GM04503 (cell line): ENCODE measurements at places on chromosomes 7 and 10.

DNA sequence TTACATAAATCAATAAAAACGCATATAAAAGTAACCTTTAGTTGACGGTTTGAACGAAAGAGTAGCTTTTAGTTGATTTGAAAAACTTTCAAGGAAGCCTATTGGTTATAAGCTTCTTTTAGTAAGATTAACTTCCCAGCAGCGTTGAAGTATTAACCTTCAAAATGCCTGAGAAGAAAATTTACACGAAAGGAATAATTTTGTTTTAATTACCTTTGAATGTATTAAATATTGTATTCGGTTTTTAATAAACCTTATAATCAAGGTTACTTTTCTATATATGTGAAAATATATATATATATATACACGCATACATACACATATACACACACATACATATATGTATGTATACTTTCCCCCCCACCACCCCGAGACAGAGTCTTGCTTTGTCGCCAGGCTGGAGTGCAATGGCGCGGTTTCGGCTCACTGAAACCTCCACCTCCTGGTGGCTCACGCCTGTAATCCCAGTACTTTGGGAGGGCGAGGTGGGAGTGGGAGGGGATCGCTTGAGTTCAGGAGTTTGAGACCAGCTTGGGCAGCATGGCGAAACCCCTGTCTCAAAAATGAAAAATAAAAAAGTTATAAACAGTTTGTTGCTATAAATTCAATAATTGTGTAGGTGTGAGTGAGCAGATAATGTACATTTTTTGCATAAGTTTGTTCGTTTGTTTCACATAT lies 57.6 kb upstream of the EZH2 start:
- no peak for DNase-seq

DNA sequence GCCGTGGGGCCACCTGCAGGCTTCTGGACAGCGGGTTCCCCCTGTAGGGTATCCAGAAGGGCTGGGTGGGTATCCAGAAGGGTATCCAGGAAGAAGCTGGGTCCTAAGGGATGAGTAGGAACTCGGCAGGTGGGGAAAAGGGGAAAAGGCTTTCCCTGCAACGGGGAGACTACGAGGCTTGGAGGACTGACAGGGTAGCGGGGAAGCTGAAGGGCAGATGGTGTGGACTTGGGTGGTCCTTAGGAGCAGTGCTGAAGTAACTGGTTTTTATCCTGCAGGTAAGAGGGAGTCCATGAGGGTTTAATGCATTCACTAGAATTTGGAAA lies 525 bp downstream of the UBE2D4 start:
- DNase-seq: no peak

DNA sequence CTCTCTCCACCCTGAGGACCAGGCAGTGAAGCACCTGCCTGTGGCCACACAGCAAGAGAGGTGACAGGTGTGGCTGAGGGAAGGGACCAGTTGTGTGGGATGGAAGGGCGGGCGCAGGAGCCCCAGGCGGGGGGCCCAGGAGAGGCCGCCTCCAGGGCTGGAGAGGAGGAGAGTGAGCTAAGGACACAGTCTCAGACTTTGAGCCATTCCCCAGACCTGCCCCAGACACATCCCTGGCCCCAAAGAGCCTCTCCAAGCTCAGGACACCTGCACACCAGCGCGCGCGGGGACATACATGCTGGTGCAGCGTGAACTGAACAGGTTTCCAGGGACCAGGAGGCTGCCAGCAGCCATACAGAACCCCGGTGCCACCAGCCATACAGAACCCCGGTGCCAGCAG lies 237.3 kb downstream of the MAD1L1 start:
- DNase-seq: no peak

DNA sequence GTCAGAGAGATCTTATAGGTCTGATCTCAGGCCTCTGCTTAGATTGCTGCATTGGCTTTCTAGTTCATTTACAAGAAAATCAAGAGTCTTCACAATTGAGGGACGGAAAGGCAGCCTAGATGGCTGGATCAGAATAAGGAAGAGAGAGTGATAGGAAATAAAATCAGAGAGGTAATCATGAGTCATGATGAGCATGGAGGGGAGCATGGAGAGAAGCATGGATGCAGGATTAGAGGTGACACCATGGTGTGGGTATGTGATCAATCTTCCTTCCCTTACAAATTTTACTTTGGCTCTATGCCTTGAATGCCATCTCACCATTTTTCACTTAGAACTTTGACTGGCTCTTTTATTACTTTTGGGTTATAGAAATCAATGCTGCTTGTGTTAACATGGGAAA lies 1.4 kb downstream of the BCCIP start:
- DNase-seq: no peak

- DNase-seq: no peak
These were observed 187.9 kb upstream of the MALRD1 start for GRCh38 chr10:18860631-18861240.

DNA sequence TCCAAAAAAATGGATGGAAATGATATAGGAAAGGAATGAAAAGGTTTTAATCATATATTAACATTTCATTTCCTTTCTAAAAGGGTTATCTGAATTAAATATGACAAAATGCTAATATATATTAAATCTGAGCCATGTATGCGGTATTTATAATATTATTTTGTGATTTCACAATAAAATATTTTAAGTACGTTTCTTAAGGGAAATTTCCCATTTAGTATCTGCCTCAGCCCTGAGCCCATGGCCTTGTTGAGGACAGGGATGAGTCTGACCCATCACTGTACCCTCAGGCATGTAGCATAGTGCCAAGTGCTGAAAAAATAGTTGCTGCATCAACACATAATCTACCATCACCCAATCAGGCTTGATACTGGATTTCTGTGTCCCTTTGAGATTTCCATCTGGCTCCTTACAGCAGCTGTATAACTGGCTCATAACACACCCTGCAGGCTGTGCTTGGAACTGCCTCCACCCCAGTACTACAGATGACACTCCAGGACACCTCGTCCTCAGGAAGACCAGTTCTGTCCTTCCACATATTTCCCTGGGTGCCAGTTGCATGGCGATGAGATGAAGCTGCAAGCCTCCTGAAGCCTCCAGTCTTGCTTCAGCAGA lies 59.4 kb upstream of the ASAH2 start:
- no peak for DNase-seq

DNA sequence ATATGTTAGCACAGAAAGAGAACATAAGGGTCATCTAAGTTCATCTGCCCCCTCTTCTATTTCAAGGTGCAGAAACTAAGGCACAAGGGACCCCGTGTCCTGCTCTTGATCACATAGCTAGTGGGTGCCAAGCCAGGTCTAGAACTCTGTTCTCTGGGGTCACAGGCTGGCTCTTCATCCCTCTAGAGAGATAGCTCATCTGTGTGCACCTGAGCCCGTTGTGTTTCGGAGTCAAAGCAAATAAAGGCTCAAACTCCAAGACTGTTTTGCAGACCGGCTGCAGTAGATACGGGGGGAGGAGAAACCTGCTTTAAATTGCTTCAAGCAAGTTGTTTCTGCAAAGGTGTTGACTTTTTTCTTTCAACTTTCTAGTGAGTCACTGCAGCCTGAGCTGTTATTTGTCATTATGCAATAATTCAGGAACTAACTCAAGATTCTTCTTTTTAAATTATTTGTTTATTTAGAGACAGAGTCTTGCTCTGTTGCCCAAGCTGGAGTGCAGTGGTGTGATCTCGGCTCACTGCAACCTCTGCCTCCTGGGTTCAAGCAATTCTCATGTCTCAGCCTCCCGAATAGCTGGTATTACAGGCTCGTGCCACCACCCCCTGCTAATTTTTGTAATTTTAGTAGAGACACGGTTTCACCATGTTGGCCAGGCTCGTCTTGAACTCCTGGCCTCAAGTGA lies 6.5 kb downstream of the BLVRA start:
- no peak for DNase-seq

- DNase-seq: peak; percentile 19
These were observed 28.7 kb downstream of the DGKI start for GRCh38 chr7:137818036-137818435.

- peak; percentile 65 for DNase-seq
These were observed 11.5 kb upstream of the MICU1 start for GRCh38 chr10:72637398-72637857.

- DNase-seq: no peak
These were observed 191.2 kb upstream of the PRSS1 start for GRCh38 chr7:142557971-142558582.

DNA sequence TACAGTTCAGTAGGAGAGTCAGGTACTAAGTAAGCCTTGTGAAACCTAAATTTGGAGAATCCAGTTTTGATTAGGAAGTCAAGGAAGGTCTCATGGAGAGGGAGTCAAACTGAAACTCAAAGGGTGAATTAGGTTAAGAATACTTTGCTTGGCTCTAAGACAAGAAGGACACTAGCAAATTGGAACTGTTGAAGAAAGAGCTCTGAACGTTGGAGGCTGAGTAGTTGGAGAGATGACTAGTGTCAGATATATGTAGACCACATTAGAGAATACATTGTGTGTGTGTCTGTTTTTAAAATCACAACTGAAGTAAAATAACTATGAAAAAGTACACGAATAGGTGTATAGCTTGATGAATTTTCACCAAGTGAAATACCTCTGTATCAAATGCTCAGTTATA lies 6.3 kb downstream of the VPS26A start:
- no peak for DNase-seq

DNA sequence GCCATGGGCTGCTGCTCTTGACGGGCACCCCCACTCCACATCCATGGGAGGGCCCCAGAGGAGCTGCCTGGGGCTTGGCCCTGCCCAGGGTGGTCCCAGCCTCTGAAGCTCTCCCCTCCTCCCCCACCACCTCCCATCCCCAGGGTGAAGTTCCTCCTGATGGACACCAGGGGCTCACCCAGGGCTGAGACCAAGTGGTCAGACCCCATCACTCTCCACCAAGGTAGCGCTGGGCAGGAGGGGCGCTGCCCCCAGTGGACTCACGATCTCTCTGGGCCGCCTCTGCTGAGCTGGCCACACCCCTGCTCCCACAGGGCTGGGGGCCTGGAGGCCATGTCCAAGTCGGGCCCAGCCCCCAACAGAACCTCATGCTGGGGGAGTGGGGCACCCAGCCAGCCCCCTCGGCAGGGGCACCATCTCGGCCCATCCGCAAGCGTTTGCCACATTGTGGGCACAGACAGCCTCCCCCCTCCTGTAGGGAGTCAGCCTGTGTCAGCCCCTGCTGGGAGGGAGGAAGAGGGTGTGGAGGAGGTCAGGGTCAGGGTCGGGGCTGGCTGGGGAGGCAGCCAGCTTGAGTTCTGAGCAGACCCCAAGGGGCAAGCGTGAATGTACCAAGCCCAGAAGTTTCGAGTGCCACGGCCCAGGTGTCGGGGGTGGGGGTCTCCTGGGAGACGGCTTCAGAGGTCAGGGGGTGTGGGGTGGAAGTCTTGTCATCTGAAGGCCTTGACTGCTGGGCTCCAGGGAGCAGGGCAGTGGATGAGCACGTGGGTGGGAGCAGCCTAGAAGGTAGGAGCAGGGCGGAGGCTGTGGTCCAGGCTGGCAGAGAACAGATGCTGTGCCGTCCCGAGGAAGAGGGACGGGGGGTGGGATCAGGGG lies 2.8 kb downstream of the UPK3B start:
- no peak for DNase-seq
